A549 treated with Hydrocortisone at 1 μM for 4 hours (cell line): ENCODE measurements at places on chromosomes 16 and 17. TPM values are rescaled to one million over a fixed set of nuclear protein-coding genes. Genes with fewer than 3 reads are reported as not detected.

Gene GRAPL
- total RNA-seq, result 0.12 to 0.22 TPM in 2 of 5 replicates, not detected in the others

Gene TRPV3
- 0.30 to 0.40 TPM (median 0.36 TPM) in 5 replicates for total RNA-seq

Gene TP53TG3
- 0.22 to 1.2 TPM (median 0.59 TPM) in 5 replicates for total RNA-seq

Gene ZNF778
- 8.3 to 11.7 TPM (median 10.5 TPM) in 5 replicates for total RNA-seq

Gene ACSM5
- not detected in 5 replicates for total RNA-seq

Gene ZG16
- not detected in 5 replicates for total RNA-seq

Gene TVP23B
- 60.1 to 87.8 TPM (median 62.1 TPM) in 5 replicates for total RNA-seq

Gene OR1E1
- total RNA-seq, result not detected in 5 replicates

Gene CLDN6
- 0.25 to 0.44 TPM (median 0.39 TPM) in 5 replicates for total RNA-seq

Gene FBXO39
- total RNA-seq, result not detected in 5 replicates

Gene ITGAD
- 0.02 to 0.06 TPM (median 0.05 TPM) in 3 of 5 replicates, not detected in the others for total RNA-seq

Gene FBXO31
- total RNA-seq, result 22.3 to 27.1 TPM (median 25.8 TPM) in 5 replicates

Gene DPEP3
- not detected in 5 replicates for total RNA-seq

Gene SLC35G6
- total RNA-seq, result not detected in 5 replicates

Gene STAC2
- 3.5 to 4.8 TPM (median 4.0 TPM) in 5 replicates for total RNA-seq

Gene ARL2BP
- total RNA-seq, result 76.0 to 86.4 TPM (median 80.8 TPM) in 5 replicates
